Stimulated activated CD4-positive, alpha-beta T cell treated with anti-CD3 and anti-CD28 coated beads, Interleukin-1b, Interleukin-23, amount 100 ng/mL, for 1 hour (primary cell): ENCODE measurements at places on chromosomes 7 and 10.

- no peak for DNase-seq
Measured at GRCh38 chr7:17946591-17946990, 6.3 kb upstream of the SNX13 start.

GRCh38 chr10:22369434-22370072 lies 24.3 kb downstream of the SPAG6 start:
- DNase-seq, result no peak

DNA sequence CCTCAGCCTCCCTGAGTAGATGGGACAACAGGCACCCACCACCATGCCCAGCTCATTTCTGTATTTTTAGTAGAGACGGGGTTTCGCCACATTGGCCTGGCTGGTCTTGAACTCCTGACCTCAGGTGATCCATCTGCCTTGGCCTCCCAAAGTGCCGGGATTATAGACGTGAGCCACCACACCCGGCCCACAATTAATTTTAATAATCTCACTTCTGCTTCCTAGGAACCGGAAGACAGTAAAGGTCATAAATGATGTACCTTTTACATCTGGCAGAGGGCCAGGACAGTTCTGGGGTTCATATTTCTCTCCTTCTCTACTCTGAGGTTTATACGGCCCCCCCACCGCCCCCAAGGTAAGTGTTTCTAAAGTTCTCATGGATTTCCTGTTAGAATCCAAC lies 31.2 kb upstream of the AOAH start:
- no peak for DNase-seq

DNA sequence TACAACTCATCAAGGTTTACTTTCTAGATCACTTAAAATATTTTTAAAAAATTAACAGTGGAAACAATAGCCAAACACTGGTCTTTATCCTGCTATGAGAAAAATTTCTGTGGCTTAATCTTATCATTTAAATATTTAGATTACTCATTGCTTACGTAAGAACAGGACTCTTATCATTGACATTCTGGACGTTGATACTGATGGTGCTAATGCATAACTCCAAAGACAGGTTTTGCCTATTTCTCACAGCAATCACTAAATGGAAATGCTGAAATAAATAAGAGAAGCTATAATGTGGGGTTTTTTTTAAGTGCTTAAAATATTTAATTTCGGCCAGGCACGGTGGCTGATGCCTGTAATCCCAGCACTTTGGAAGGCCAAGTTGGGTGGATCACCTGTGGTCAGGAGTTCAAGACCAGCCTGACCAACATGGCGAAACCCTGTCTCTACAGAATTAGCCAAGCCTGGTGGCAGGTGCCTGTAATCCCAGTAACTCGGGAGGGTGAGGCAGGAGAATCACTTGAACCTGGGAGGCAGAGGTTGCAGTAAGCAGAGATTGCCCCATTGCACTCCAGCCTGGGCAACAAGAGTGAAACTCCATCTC lies 195.0 kb downstream of the HGF start:
- no peak for DNase-seq

DNA sequence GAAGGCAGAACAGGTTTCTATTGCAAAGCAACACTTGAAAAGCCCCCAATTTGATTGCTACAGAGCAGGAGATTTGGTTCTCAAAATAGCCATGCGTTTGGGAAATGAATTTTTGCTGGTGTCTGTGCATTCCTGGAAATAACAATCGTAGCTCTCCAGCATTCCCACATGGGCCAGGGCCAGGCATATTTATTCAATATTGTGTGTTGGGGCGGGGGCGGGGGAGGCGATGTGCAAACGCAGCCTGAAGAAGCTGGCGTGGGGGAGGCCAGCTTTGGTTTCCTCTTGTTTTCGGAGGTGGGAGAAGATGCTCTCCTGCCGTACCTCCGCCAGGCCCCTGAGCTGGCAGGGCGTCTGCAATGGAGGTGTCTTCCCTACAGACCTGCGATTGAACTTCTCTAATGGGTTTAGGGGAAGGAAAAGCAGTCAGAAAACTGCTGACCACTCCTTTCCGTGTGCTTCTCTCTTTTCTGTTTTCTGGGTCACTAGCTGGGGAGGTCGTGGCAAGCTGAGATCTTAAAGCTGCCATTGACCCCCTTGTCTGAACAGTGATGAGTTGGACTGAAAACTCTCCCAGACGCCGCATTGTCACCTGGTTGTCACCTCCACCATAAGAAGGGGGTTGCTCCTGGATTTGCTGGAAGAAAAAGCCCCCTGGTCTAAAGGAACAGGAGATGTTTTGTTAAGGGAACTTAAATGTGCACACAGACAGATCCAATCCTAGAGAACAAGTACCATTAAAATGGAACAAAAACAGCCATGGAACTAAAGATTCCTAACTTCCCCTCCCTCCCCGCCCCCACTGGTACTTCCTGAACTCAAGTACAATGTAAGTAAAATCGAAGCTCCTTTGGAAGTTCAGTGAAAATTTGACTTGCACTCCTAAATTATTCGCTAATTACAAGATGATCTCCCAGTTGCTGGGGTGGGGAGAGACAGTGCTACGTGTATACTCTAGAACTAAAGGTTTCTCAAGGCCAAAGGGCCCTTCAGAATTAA lies 56.4 kb upstream of the HABP2 start:
- no peak for DNase-seq
